ENCODE measurements at places on chromosomes 12 and 14.
A peak's percentile ranks its signal among the peaks of the same experiment; 100 is the strongest.

DNA sequence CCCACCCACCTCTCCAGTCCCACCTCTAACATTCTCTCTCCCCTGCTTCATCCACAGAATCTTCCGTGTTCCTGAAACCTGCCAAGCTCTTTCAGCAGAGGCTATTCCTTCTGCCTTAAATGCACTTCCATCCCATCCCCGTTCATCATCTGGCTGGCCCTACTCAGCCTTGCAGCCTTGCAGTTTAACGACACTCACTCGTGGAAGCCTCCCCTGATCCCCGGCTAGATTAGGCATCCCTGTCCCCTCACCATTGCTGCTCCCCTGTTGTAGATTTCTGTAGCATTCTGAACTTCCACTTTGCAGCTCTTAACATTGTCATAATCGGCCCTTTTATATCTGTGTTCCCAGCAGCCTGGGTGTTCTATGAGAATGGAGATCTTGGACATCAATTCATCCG lies 280.5 kb upstream of the NOS1 start:
- no peak for DNase-seq

DNA sequence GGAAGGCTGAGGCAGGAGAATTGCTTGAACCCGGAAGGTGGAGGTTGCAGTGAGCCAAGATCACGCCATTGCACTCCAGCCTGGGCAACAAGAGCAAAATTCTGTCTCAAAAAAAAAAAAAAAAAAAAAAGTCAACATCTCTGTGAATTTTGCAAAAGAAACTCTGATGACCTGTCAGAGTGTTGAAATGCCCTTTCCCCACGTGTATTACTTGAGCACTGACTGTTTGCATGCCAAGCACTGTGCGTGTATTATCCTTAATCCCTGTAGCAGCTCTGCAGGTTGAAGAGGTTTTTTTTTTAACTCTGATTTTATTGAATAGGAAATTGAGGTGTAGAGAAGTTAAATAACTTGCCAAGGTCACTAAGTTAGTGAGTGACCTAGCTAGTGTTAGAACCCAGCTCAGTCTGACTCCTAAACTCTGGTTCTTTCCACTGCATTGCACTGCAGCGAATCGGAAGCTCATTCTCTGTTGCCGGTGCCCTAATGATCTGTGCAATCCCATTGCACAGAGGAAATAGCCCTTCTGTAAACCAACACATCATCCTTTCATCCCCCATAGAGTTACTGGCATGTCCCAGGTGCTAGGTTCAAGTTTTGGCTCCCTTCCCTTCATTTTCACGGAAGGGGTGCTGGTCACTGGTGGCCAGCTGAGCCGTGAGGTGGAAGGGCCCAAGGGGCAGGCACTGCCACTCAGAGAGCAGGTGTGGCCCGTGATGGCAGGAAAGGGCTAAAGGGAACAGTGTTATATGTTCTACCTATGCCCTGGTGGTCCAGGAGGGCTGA lies 122.3 kb downstream of the EML1 start:
- no peak for DNase-seq

GRCh38 chr12:1857821-1858220 lies 37.5 kb downstream of the LRTM2 start:
- no peak for DNase-seq

DNA sequence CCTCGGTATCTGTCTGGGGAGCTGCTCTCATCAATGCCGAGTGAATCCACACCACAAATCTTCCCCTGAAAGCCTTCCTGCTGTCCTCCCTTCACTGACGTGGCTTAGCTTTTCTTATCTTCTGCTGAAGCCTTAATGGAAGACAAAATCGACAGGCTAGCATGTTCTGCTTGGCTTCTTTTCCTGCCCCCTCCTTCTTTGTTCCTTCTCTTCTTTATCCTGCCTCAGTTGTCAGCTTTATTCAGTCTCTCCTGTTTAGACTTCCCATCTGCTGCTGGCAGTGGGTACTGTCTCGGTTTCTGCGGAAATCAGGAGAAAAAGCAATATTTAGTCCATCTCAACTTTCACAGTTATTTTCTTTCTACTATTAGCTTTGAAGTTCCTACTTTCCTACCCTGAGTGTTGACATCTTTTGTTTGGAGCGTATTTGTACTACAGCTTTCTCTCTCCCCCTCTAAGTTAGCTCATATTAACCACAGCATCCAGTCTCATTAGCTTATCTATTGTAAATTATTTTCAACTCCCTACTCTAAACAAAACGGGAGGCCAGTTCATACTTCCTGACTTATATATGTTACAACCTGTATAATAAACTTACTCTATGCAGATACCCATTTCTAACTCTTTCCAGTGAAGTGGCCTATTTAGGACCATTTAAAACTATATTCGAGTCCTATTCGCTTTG lies 226.0 kb downstream of the DACT1 start:
- no peak for DNase-seq

- DNase-seq: no peak
These were observed 1117.7 kb downstream of the BCL11B start for GRCh38 chr14:98154254-98154653.

GRCh38 chr12:8446642-8447547 lies 8.9 kb upstream of the CLEC6A start:
- DNase-seq: no peak

- DNase-seq: no peak
These were observed 134.0 kb upstream of the CPSF6 start for GRCh38 chr12:69105101-69105962.

- DNase-seq: no peak
These were observed 40.2 kb downstream of the SCARB1 start for GRCh38 chr12:124823272-124823970.

DNA sequence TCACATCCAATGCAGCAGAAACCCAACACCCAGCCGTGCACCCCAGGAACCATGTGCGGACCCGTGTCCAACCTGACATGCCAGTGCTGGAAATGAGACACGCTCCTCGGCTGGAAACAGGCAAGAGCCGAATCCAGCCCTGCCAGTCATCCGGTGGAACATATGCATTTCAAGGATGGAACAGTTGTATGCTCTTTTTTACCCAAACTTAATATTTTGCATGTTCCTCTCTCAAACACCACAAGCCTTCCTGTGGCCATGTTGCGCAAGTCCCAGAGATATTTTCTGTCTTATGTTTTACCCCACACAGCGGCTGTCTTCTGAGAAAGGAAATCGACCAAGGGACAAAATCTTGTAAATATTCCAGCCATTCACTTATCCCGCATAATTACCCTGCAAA lies 196.9 kb downstream of the BCL11B start:
- no peak for DNase-seq

GRCh38 chr12:92657770-92658169 lies 45.0 kb upstream of the PLEKHG7 start:
- DNase-seq: no peak

DNA sequence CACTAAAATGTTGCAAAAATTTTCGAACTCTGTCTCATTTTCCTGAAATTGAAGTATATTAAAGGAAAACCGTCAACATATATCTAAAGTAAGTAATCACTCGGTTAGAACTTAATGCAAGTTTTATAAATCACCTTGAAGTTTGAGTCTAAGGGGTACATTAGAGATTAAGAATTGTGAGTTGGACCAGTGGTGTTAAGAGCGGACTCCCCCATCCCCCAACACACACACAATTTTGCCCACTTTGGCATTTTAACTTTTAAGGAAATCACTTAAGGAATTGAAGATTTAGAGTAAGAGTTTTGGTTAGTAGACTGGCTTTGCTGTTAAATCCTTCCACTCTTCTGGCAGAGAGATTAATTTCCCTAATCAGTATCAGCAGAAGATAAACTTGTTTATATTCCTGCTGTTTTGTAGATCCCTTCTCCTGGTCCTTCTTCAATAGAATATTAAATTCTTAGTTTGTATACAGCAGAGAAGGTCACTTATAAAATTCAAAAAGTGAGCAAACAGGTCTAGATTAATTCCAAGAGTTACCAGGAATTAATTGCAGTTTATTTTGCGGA lies 1.5 kb downstream of the HIF1A start:
- DNase-seq: no peak

DNA sequence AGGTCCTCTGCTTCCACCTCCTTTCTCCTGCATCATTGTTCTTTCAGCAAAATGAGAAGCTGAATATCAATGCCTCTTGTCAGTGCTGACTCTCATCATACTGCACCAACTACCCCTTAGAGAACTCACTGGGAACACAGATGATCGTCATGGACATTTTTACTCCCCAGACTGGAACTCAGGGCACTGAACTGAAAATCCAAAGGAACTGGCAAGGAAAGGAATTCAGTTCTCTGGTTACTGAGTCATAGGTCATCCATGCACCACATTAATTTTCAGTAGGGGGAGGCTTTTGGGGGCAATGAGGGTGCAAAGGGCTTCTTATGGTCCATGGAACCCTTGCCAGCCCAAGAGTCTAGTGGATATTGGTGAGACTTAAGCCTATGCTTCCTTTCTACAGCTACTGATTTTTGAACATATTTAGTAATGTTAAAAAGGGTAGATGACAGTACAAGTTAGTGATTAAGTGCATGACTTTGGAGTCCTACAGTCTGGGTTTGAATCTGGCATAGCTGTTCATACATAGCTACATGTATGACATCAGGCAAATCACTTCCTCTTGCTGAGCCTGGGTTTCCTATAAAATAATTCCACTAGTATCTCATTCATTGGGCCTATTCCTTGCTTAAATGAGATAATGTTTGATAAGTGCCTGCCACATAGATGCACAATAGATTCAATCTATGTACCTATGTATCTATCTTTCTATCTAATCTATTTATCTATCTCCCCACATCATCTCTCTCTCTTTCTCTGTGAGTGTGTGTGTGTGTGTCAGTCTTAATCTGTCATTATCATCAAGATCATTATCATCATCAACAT lies 29.2 kb downstream of the BBS10 start:
- DNase-seq: no peak

DNA sequence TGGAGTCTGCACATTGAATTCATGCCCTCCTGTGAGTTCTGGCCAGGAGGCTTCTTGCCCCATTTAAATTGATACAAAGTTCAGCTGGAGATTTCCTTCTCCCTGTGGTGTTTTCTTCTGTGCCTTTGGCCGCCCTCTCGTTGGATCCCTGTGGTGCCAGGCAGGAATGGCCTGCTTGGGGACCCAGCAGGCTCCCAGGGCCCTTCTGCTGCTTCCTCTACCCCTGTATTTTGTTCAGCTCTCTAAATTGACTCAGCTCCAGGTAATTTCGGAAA lies 197.2 kb downstream of the FOXA1 start:
- DNase-seq: no peak

DNA sequence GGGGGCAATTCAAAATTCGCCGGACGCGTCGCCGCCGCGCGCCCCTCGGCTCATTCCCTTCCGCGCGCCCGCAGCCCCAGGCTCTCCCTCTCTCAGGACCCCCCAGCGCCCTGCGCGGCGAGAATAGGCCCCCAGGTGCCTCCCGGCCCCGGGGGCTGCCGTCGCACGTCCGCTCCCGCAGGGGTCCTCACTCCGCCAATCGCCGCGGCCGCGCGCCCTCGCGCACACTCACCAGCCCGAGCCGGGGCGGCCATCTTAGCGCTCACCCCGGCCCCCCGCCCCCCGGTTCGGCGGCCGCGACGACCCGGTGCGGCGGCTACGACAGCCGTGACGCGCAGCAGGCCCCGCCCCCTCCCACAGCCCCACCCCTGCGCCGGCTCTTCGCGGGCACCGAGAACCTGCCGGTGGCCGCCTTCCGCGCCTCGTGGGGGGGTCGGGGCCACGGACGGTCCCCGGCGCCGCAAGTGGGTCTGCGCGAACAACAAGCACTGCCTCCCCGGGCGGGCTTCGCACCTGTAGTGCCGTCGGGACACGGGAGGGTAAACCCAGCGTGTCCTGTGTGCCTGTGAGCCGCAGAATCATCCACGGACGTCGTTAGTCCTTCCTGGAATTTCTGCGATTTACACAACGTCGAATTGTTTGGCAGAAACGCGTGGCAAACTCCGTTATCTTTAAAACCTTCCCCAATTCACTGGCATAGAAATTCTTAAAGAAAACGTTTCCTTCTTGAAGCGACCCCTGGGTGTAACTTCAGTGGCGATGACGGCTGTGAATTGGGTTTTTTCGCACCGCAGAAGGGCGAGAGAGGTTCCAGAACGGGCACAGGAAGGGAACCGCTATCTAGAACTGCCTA lies 2.5 kb downstream of the USP44 start:
- DNase-seq: peak; percentile 26

DNA sequence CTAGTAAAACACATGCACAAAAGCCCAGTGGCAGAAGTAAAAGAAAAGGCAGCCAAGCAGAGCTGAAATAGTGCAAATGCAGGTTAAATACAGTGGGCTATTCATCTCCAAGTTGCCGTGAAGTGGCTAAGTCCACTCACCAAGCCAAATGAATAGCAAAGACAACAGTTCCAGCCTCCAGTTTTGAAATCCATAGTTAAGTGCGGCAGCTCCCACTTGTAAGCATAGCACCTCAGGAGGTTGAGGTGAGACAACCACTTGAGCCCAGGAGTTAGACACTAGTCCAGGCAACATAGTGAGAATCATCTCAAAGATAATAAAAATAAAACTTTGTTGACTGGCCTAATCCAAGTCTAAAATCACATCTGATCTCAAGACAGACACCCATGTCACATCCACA lies 9.8 kb upstream of the PHLDA1 start:
- no peak for DNase-seq

GRCh38 chr12:52259657-52260243 lies 14.7 kb upstream of the KRT86 start:
- no peak for DNase-seq

- DNase-seq: no peak
These were observed 1.5 kb upstream of the OTX2 start for GRCh38 chr14:56811593-56812363.

- peak; percentile 17 for DNase-seq
These were observed 44.4 kb upstream of the PNMA1 start for GRCh38 chr14:73758392-73759182.

DNA sequence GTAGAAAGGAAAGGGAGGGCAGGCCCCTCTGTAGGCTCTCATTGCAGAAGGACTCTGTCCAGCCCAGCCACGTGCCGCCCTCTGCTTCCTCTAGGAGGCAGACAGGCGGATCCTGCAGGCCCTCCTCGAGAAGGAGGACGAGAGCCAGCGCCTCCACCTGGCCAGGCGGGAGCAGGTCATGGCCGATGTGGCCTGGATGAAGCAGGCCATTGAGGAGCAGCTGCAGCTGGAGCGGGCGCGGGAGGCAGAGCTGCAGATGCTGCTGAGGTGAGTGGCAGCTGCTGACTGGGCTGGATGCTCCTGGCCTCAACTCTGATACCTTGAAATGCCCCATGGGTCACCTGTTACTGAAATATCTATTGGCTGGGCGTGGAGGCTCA lies 10.9 kb downstream of the TCHP start:
- DNase-seq: no peak

DNA sequence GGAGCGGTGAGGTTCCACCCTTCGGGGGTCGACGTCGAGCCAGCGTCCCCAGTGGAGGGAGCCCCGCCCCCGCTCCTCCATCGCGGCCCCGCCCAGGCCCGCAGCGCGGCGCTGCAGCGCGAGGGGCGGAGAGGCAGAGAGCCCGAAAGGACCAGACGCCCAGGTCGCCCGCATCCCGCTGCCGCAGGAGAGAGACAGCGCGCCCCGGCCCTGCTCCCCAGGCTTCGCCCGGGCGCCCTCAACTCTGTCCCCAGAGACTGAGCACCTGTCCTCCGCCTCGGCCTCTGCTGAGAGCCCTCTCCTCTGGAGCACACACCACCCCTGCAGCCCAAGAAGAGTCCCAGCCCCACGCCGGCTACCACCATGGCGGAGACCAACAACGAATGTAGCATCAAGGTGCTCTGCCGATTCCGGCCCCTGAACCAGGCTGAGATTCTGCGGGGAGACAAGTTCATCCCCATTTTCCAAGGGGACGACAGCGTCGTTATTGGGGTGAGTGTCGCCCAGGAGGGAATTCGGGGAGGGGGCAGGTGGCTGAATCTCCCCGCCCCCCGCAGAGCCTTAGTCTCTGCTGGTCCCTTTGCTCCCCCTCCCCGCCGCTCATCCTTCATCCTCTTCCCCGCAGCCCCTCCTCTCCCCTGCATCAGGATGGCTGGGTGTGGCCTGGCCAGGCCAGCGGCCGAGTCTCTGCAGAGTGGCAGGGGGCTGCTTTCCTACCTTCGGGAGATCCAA lies at the start of gene KIF5A:
Gene KIF5A (plus strand): TSS at position 136 of the 732 bp plus-strand sequence. CDS start 228 bp downstream, at position 364.
- DNase-seq: no peak
